ENCODE measurements at places on chromosomes 7 and 10. TPM values are rescaled to one million over a fixed set of nuclear protein-coding genes. Genes with fewer than 3 reads are reported as not detected.

DNA sequence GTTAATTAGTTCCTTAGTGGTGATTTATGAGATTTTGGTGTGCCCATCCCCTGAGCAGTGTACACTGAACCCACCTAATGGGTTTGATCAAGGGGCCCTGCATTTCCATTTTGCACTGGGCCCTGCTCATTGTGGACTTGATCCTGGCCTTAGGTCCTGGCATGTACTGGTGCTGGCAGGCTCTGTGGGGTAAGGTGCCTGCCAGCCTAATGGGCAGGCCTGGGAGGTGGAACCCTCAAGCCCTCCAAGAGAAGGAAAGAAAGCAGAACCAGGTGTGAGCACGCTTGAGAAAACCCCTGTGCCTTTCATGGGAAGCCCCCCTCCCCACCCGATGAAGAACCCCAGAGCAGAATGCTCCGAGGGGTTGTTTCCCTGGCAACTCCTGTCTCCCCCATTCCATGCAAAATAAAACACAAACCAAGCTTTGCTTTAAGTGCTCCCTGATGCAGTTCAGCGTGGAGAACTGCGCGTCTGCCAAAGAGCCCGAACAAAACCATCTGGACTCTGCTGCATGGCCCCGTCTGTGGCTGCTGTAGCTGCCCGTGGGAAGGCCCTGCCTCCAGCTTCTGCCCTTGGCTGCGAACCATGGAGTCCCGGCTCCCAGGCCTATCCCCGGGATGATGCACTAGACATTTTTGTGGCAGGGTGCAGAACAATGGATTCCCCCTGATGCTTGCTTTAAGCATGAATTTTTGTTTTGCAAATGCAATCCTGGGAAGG is 123.3 kb downstream of the PRPF18 start:
- DNase-seq, result no peak

DNA sequence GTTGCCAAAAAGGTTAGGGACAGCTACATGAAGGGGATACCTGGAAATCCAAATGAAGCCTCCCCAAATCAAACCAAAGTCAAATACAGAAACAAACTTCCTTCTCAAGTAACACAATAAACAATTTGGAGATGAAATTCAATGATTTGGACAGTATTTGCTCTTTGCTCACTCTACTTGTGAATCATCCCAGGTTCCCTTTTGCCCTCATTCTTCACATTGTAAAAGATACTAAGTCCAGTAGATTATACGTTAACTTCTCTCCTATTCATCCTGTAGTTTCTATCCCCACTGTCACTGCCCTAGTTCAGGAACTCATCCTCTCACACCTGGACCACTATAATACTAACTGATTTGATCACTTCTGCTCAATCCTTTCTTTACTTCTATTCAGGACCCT is 28.3 kb downstream of the FZD1 start:
- no peak for DNase-seq

DNA sequence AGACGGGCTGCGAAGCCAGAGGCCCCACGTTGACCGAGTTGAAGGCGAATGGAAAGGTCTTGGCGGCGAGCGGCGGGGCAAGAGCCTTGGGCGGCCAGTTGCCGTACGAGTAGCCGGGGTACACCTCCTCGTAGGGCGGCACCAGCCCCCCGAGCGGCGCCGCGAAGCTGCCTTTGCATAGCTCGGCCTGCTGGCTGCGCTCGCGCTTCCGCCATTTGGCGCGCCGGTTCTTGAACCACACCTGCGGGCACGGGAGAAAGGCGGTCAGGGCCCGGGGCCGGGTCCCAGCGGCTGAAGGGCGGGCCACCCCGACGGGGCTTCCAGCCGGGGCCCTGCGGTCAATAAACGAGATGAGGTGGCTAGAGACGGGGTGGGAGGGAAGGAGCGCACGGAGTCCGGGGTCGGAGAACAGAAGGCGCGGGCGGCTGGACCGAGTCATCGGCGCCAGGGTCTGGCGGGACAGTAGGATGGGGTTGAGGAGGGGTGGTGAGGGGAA is 4.8 kb downstream of the ELOVL3 start:
- DNase-seq, result peak; percentile 40

GRCh38 chr10:19958787-19959186 is 142.6 kb downstream of the PLXDC2 start:
- no peak for DNase-seq

DNA sequence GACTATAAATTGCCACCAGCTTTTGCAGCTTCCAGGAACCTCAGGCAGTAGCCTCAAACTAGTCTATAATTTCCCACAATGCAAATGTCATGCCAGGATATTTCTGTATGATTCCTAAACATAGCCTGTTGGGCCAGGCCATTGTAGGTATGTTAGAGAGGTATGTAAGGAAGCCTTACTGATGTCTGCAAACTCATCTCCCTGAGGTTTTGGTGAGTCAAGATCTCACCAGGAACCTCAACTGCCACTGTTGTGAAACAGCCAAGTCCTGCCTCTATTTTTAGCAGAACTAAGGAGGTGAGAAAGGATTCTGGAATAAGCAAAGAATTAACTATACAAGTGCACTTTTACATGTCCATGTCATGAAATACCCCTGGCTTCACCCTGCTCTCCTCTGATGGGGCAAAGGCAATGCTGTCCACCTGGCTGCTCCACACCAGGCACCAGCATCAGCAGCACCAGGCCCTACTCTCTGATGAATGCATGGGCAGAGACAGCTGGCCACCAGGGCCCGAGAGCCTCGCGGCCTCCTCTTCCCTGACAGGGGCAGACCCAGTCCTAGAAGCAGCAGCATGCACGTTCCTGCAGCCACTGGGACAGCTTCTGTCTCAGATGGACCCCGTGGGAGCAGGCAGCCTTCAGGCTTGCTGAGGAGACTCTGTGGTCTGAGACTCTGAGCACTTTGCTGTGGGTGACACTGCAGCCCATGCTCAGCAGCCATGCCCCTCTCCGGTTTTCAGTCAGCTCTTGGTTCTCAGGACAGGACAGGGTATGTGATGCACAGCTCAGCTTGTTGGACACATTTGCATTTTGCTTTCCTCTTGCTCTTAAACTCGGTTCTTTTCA is 147.3 kb downstream of the ZMYND11 start:
- no peak for DNase-seq

GRCh38 chr7:41007811-41008210 is 695.1 kb downstream of the INHBA start:
- DNase-seq, result no peak

EVX1 gene
- not detected for total RNA-seq

ACHE gene
- total RNA-seq, result 32.7 TPM
